Astrocyte (in vitro differentiated cells and primary cell): ENCODE measurements at places on chromosomes 1 and 21.

DNA sequence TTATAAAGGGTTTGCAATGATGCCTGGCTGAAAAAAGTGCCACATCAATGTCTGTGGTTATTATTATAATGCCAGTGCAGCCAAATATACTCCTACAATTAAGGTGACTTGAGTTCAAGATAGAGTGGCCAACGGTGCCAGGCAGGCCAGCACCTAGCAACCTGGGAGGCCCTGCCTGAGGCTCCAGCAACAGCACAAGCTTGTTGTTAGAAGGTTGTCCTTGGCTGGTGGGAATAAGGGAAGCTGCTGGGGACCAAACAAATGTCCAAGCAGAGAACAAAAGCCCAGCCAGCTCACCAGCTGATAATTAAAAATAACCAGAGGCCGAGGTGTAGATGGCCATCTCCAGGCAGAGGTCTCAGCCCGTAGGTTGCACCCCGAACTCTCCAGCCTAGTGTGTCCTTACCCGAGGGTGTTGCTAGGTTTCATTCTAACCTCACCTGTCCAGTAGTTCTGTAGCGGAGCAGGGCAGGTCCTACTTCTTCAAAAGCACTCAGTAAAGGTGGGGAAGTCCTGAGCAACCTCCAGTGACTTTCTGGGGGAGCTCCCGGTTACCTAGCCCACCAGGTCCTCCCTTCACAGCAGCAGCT lies 1.9 kb downstream of the TMPRSS2 start:
- no peak for DNase-seq

DNA sequence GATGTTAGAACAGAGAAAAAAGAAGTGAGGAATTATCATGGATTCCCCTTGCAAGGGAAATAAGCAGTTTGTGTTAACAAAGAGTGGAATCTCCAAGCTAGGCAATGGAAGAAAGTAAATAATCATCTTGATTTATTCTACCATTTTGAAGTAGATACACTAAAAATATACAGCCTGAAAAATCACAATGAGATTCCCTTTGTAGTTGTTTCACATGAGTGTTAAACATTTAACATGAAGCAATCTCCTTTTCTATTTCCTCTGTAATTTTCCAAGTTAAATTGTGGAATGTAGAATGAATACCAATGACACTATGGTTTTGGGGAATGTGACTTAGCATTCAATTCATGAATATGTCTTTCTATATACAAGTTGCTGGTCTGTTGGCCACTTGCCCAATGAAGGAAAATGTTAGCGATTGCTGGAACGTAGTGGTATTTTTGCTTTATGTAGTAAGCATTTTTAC lies 5.7 kb downstream of the TGFB2 start:
- peak; percentile 91 for DNase-seq

DNA sequence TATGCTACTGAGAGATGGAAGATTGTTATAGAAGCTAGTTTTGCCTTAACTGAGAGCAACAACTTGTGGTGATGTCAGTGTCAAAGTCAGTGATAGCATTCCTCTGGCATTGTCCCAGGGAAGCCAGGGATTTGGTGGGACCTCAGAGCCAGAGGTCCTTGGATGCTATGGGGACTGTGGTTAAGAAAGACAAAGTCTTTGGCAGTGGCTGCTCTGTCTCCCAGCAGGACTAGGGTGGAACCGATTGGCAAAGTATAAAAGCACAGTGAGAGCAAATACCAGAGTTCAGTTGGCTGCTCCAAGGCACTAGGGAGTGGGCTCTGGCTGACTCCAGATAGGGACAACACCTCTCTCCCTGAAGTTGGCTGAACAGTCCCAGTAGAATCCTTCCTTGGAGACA lies 104.8 kb downstream of the GDAP2 start:
- DNase-seq: peak; percentile 59

DNA sequence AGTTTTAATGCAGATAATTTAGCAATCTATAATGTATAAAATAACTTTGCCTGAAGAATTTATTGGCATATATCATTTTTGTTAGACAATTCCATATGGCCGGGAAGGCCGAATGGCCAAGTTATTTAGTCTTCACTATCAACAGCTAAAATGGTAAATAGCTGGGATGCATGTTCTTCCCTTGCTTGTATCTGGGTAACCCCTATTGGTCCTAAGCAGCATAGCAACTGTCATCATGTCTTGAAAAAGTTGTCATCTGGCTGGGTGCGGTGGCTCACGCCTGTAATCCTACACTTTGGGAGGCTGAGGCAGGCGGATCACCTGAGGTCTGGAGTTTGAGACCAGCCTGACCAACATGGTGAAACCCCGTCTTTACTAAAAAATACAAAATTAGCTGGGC lies 340.0 kb upstream of the DPYD start:
- DNase-seq: no peak

DNA sequence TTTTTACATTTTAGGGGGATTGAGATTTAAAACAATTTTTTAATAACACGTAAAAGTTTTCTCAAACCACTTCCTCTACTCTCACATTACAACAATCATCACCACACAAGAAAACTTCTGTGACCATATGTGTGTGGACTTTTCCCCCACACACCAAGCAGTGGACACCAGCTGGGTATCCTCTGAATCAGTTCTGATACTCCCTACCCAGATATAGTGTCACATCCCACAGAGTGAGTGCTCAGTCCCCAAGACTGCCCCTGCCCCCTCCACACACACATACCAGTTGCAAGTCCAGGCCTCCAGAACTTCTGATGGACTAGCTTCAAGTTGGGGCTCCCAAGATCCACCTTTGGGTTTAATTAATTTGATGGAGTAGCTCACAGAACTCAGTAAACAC lies 53.3 kb upstream of the QSOX1 start:
- no peak for DNase-seq

DNA sequence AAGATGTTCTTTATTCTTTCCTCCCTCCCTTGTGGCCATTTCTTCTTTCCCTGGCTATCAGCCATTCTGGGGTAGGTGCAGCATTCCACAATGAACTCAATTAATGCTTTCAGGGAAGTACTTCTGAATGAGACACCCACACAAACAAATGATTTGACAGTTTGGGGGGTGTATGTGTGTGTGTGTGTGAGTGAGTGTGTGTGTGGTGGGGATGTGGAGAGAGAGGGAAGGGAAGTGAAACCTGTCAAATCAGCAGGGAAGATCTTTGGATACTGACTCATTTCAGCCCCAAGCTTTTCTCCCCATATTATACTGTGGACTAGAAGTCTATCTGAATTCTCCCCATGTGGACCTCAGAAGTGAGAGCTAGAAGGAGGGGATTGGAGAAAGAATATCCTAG lies 154.9 kb upstream of the CD34 start:
- DNase-seq: peak; percentile 55

DNA sequence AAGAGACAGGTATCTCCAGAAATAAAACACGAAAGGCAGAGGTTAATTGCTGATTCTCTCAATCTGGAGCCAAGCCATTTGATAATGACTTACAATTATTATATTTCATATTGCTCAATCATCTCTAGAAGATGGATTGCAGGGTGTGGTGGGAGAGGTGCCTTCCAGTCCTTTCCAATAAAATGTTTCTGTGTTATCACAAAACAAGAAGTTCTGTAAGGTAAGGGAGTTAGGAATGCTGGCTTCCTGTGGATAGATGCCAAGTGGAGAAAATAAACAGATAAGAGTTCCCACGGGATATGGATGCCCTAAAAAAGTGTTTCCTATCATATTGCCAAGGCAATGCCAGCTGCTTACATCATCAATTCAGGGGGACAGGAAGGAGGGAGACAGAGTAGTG lies 7.2 kb upstream of the CCN1 start:
- no peak for DNase-seq

- DNase-seq: no peak
Observed at GRCh38 chr21:45861156-45861870, 120.3 kb upstream of the COL6A1 start.

DNA sequence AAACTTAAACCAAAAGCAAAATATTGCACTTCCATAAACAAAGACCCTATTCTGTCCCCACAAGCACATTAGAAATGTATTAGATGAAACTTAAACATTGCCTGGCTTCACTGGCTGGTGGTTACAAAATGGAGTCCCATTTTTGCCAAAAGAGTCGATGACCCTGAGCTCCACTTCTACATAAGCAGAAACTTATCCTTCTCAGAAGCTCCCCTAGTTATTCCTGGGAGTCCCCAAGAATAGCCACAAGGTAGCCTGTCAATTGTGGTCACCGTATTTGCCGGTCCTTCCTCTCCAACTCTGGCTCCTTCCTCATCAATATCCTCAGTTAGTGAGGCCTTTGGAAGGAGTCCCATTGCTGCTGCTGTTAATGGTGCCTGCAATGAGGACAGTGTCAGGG lies 37.3 kb downstream of the CDCP2 start:
- DNase-seq: no peak

DNA sequence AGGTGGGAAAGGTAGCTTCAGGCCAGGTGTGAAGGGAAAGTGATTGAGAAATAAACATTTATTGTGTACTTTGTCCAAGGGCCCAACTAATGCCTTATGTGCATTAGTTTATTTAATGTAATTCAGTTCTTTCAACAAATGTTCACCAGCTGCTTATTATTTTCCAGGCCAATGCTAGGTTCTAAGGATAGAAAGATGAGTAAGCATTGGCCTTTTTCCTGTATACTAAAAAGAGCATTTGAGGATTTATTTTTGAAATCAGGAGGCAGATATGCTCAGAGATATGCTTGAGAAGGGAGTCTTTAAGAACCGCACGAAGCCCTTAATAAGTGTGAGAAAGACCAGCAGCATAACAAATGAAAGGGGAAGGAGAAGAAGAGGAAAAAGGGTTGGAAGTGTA lies 32.0 kb downstream of the CLCA1 start:
- no peak for DNase-seq

DNA sequence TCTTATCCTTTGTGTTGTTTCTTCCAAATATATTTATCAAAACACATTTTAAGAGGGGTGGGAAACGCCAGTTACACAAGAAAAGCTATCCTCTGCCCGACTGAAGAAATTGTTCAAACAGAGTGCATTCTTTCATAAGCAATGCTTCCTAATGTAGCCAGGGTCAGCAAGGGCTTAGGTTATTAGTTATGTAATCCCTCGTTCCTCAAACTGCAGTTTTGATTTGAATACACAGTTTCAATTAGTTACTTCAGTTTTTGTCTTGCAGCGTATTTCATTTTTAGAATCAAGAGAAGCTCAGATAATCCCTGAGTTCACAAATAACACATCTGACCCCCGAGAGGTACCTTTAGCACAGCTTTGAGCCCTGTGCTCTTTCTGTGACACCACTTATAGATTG lies 141.7 kb upstream of the NRIP1 start:
- no peak for DNase-seq

- no peak for DNase-seq
Observed at GRCh38 chr1:22057861-22058260, 5.4 kb downstream of the CDC42 start.

GRCh38 chr1:15691434-15692032 lies 7.4 kb downstream of the PLEKHM2 start:
- DNase-seq: no peak

- DNase-seq: peak; percentile 87
Observed at GRCh38 chr1:17865912-17866739, 111.0 kb downstream of the ACTL8 start.

- no peak for DNase-seq
Observed at GRCh38 chr1:201253906-201254624, 29.2 kb upstream of the PKP1 start.

GRCh38 chr1:86636898-86637297 lies 67.5 kb upstream of the SH3GLB1 start:
- no peak for DNase-seq

DNA sequence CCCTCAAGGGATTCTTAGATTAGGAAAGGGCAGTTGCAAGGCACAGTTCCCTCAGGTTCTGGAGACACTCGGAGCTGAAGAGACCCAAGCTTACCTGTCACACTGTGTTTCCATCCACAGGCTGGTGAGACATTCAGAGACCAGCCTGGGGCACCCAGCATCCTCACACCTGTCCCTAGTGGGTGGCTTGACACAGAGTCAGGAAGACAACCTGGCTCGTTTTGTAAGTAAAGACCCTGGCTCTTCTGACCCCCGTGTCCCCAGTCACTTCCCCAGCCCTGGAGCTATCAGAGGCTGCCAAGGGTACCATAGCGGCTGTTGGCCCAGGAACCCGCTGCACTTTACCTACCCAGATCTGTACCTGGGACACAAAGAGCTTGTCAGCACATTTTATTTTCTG lies 409.8 kb downstream of the MATN1 start:
- DNase-seq: no peak

DNA sequence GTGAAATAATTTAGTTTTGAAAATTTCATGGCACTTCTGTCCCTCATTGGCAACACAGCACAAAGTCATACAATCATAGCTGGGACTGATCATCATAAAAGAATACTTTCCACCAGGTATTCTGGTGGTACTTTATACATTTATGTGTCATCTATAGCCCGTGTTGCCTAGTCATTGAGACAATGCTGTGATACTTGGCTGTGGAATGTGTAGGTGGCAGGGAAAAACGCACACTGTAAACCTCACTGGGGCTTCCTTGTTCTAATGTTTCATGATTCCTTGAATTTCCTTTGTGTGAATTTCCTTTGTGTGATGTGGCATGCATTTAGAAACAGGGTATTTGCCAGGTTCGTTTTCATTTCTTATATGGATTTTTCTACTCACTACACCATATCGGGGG lies 118.3 kb downstream of the FMN2 start:
- peak; percentile 68 for DNase-seq

DNA sequence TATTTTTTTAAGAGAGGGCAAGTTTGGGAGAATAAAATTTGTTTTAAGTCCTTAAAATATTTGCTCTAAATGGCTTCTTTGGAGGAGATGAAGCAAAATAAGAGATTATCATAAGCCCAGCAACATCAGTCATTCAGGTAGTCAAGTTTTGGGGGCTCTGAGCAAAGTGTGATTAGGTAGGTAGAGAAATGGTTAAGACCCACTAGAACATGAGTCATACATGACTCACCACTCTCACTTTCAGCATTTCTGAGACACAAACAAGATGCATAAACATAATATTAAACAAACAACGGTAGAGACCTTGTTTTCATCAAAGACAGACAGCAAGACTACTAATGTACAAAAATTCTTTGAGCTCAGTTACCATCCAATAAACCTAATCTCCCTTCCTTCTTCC lies 272.2 kb downstream of the LMO4 start:
- no peak for DNase-seq

- peak; percentile 25 for DNase-seq
Observed at GRCh38 chr1:155858800-155859233, 550 bp upstream of the SYT11 start.

DNA sequence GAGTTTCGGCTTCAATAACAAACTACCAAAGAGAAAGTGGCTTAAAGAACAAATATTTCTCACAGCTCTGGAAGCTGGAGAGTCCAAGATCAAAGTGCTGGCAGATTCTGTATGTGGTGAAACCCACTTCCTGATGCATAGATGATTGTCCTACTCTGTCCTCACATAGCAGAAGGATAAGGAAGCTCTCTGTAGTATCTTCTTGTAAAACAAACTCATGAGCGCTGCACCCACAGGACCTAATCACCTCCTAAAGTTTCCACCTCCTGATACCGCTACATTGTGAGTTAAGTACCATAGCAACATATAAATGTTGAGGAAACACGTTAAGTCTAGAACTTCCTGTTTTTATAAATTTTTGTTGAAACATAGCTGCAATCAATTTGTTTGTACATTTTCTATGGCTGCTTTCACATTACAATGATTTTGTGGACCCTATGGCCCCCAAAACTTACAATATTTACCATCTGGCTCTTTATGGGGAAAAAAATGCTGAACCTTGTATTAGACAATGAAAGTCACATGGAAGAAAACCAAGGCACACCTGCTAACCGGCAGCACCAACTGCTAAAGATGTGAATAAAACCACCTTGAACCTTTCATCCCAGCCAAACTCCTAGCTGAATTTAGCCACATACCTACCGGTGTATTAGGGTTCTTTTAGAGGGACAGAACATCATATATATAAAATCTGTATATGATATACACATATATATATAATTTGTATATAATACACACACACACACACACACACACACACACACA lies 1423.4 kb downstream of the NCAM2 start:
- no peak for DNase-seq
